ENCODE measurements at places on chromosomes 16 and 17.

DNA sequence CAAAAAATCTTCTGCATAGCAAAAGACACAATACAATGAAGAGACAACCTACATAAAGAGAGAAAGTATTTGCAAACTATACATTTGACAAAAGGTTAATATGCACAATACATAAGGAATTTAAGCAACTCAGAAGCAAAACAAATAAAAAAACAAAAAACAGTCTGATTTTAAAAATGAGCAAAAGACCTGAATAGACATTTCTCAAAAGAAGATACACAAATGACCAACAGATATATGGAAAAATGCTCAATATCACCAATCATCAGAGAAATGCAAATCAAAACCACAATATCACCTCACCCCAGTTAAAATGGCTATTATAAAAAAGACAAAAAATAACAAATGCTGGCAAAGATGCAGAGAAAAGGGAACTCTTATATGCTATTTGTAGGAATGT lies 32.7 kb downstream of the HSF5 start:
- DNase-seq, result no peak

GRCh38 chr16:874366-875181 lies 74.0 kb upstream of the GNG13 start:
- no peak for DNase-seq

GRCh38 chr17:55402374-55402773 lies 19.3 kb downstream of the MMD start:
- no peak for DNase-seq

- no peak for DNase-seq
These were observed 7.9 kb upstream of the MSL1 start for GRCh38 chr17:40113907-40114245.

DNA sequence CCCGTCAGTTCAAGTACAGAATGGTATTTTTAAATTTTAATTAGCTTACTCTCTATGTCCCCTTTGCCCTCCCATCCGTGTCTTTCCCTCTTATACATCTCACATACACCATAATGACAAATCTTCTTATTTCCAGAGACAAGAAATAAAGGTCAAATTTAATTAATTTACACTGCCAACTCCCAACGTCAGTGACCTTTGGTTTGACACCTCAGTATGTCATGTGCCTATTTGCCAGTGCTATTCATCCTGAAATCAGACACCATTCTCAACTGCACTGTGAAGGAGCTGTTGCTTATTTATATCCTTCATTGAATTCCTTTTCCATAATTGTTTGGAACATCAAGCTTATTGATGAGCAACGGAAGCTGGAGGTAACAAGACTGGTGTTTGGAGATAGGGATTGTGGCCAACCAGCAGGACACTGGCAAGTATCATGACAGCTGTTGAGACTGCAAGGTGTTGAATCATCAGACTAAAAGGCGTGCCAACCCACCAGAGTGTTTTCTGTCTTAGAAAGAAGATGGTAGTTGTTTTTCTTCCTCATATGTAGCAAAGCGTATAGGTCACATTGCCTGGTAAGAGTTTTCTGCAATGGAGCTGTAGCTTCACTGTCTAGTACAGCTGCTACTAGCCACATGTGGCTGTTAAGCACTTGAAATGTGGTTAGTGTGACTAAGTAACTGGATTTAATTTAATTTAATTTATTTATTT lies 12.5 kb downstream of the CALCOCO2 start:
- DNase-seq, result no peak

DNA sequence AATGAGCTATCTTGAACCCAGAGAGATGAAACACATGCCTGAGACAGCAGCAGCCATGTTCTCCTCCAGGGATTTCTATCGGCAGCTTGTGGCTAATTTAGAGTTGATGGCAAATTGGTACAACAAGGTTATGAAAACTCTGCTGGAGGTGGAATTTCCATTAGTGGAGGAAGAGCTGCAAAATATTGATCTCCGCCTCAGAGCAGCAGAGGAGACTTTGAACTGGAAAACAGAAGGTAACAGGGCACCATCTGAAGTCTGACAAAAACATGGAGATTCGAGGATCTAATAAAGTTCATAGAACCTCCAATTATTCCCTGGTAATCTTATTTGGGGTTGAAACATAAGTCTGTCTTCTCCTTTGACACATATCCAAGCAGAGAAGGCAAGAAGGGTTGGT lies 52.8 kb downstream of the DNAH9 start:
- DNase-seq, result no peak

GRCh38 chr17:82400830-82401229 lies 17.3 kb upstream of the HEXD start:
- no peak for DNase-seq

GRCh38 chr16:89670496-89671431 lies 13.1 kb downstream of the SPATA33 start:
- no peak for DNase-seq

- DNase-seq, result no peak
These were observed 4.8 kb downstream of the CBLN1 start for GRCh38 chr16:49276646-49277385.

DNA sequence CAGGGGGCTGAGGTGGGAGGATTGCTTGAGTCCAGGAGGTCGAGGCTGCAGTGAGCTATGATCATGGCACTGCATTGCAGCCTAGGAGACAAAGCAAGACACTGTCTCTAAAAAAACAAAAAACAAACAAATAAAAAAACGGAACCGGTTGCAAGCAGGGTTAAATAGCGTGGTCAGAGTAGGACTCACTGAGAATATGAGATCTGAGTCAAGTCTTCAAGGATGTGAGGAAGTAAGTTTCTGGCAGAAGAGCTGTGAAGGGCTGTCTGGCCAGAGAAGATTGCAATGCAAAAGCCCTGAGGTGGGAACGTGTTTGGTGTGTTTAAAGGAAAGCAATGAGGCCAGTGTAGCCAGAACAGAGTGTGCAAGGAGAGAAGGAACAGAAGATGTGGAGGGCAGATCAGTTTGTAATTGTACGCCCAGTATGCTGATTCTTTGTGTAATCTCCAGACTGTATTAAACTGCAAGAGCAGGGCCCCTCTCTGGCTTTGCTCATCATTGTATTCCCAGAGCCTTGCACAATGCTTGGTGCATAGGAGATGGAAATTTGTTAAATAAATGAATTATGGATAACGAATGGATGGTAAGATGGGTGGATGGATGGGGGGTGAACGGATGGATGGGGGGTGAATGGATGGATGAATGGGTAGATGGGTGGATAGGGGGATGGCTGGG lies 6.3 kb downstream of the G6PC1 start:
- no peak for DNase-seq

- no peak for DNase-seq
These were observed 33.9 kb upstream of the CDRT4 start for GRCh38 chr17:15501282-15501681.

GRCh38 chr17:67375054-67375427 lies 2.0 kb upstream of the PITPNC1 start:
- DNase-seq, result no peak

GRCh38 chr17:40447148-40447644 lies 3.9 kb downstream of the IGFBP4 start:
- no peak for DNase-seq

DNA sequence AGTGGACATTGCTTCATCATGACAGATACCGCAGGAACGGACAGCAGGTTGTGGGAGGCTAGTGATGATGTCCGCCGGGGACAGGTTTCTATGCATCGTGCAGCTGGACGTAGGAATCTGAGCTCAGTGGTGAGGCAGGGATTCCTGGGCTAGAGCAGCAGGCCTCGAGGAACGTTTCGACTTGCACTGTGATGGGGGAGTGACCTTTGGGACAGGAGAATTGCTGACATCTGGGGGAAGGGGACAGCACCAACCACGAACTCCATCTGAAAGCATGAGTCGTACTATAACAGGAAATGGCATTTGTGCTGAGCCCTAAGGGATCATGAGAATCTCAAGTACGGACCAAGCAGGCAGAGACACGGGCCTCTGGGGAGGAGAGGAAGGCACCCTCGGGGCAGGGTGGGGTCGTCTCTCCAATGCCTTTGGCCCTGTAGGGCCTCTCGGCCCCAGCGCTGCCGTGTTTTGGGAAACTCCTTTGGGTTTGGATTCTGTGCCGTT lies 65.8 kb upstream of the ENDOV start:
- DNase-seq, result no peak

- DNase-seq, result no peak
These were observed 17.5 kb downstream of the CHMP6 start for GRCh38 chr17:81009136-81009535.

DNA sequence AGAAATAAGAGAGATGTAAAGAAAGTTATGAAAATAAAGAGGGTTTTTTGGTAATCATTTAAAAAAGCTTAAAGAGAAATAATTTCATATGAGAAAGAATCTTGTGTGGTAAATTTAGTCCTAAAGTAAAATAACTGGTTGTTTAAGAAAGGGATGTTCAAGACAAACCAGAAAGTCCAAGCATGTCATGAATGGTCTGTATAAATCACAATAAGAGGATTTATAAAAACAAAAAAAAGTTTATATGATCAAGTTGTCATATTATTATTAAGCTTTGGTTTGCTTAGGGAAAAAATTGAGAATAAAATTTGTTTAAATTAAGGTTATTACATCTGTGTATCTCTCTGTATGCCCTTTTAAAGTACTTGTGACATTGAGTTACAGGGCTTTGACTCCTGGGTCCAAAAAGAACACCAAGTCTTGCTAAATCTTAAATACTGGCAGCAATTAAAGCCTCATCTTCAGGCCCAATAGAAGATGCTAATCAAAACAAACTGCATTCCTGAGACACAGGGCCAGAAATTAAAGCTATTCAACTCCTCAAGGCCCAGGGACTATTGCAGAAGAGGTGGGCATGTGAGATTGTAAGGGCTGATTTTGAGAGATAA lies 15.6 kb upstream of the TRIM25 start:
- DNase-seq, result no peak

- no peak for DNase-seq
These were observed 219.3 kb downstream of the BCAS3 start for GRCh38 chr17:60896996-60897395.

DNA sequence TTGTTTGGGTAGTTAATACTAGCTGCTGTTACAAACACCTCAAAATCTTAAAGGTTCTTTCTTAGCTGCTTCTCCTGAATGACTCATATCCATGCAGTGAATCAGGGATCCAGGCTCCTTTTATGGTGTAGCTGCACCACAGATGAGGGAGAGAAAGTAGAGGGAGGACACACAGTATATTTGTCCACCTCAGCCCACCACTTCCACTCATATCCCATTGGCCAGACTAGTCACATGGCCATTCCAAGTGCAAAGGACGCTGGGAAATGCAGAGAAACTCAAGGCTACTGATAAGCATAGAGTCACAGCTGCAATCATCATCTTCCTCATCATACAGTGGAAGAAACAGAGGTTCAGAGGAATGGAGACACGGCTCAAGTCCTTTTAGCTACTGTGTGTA lies 63.8 kb downstream of the GSG1L start:
- no peak for DNase-seq

- DNase-seq, result no peak
These were observed 61.5 kb downstream of the CCT6B start for GRCh38 chr17:34899643-34900291.

DNA sequence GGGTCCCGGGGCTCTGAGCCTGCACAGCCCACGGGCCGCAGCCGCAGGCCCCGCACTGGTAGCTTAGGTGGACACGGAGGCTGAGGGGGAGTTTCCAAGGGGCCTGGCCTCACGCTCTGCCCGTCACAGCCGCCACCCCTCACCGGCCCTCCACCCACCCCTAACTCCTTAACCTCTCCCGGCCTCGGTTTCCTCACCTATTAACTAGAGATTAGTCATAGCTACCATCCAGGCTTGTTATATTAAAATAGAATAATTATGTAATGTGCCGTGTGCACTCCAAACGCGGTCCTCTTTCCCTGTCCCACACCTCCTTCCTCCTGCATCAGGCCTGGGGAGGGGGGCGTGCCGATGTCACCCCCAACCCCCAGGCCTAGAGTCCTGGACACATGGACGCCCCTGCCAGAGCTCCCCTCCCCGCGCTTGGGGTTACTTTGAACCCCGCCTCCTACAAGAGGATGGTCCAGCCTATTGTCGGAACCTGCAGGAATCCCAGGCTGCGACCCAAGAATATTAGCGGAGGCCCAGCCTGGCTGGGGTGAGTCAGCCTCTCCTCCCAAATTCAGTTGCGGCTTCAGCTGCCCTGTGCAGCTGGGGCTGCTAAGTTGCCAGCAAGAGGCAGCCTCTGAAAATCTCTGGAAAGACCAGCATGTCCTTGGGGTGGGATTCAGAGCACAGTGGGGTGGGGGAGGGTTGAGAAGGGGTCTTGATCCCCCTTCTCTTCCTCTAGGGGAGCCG lies 17.3 kb downstream of the SOCS3 start:
- no peak for DNase-seq

DNA sequence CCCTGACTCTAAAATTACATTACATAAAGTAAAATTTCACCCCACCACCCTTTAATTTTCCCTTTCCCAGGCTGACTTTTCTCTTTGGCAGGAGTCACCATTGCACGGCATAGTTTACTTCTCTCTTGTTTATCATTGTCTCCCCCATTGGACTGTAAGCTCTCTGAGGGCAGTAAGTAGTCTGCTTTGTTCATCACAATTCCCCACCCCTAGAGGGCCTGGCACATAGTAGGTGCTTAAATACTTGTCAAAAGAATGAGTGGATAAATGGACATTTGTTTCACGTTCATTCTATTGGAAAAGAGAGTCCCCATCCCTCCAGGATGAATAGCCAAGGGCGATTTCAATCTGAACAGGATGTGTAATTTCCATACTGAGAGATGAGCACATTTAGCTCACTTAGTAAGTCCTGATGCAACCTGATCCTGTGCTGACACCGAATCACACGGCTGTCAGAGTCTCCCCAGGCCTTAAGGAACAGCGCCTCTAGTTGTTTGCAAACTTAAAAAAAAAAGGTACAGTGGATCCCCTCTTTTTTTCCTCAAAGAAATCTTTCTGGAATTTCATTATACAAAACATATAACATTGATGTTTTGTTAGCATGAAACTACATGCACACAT lies 54.0 kb downstream of the AKAP1 start:
- DNase-seq, result no peak

DNA sequence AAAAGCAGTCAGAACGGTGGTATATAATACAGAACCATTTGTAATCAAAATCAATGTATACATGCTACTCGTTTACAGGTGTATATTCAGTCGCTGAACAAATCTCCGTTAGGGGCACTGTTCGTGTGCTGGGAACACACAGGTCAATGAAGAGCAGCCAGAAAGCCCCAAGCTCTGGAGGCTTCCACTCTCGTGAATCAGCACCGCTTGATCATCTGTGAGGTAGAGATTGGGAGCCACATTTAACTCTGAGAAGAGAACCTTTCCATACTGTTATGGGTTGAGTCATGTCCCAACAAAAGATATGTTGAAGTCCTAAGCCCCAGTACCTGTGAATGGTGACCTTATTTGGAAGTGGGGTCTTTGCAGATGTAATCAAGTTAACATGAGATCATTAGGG lies 5.4 kb upstream of the CYTH1 start:
- no peak for DNase-seq

DNA sequence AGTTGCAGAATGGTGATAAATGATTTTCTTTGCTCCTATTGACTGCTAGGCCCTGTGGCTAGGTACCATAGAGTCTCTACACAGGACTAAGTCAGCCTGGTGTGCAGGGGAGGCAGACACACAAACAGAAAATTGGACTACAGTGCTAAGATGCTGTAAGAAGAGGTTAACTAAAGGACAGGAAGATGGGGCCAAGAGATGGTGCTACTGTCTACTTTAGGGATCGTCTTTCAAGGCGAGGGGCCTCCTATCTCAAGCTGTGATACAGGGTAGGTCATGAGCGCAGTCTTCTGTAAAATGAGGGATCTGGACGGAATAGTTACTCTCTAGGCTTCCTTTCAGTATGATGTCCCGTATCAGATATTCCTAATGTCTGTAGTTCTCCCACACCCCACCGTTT lies 817 bp downstream of the NME1 start:
- no peak for DNase-seq

- no peak for DNase-seq
These were observed 157.4 kb downstream of the PRKCA start for GRCh38 chr17:66459811-66460270.

Data from NCI-H2081 treated with DMSO at 0.1 percent for 48 hours (cell line).